ENCODE measurements at places on chromosomes 7 and 10.

GRCh38 chr10:63972949-63973827 is 452.0 kb downstream of the REEP3 start:
- DNase-seq, result no peak

DNA sequence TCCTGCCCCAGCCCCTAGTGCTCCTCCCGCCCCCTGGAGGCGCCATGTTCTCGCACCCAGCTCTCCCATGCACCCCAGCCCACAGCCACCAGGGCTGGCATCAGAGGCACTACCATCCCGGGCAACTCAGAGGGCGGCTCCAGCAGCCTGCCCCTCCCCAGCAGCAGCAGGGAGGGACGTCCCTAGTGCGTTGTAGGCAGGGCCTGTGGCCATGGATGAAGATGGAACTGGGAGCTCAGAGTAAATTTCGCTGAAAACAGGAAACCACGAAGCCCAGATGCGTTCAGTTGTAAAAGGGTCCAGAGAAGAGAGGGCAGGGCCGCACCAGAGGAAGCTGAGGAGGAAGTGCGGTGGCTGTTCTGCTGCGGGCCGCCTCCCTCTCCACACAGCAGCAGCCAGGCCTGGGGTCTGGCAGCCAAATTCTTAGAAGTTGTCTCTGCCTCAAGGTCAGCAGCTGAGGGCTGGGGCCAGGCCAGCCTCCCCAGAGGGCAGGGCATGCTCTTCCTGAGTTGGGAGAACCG is 24.6 kb downstream of the VSIR start:
- DNase-seq, result peak; percentile 94

GRCh38 chr10:46253076-46254006 is 33.5 kb upstream of the ANTXRL start:
- DNase-seq, result no peak

DNA sequence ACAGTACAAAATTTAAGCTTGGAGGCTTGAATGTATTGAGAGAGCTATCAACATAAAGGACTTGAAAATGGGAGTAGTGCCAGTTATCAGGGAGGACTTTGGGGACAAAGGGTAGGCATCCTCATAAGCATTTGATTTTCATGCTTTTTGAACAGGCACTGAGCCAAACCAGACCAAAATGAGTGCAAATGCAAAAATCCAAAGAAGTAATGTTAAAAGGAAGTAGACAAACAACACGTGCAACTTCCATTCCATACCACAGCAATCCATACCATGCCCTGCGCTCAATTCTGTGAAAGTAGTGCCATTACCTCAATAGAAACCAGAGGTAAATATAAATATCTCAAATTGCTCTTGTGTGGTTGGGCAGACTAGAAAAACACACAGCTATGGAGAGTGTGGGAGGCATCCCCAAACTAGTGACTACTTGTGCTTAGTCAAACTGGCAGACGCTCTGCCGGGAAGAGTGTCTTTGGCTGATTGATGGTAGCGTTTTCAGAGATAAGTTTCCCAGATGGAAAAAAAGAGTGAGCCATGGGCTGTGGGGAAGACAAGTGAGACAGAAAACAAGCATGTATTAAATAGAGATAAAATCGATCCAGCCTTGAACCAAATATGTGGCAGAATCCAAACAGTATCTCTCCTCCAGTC is 161.5 kb downstream of the CREB5 start:
- no peak for DNase-seq

GRCh38 chr7:44695756-44696155 is 52.9 kb upstream of the ZMIZ2 start:
- no peak for DNase-seq

GRCh38 chr7:36215457-36215765 is 62.4 kb downstream of the EEPD1 start:
- DNase-seq, result no peak

DNA sequence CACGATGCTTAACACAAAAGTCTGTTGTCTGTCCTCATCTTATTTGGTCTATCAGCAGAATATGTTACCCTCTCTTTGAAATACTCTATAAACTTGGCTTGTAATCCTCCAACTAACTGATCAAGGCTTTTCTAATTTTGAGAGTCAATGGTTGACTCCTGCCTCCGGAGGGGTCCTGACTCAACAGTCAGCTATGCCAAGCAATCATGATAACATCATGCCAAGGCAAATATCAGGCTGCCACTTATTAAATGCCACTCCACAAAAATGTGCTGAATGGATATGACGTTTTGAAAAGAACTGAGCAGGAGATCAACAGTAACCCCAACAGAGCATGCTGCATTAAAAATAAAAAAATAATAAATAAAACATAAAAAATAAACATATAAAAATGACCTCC is 116.1 kb downstream of the PARD3 start:
- no peak for DNase-seq

- no peak for DNase-seq
Measured at GRCh38 chr7:7639847-7640220, 718 bp upstream of the UMAD1 start.

DNA sequence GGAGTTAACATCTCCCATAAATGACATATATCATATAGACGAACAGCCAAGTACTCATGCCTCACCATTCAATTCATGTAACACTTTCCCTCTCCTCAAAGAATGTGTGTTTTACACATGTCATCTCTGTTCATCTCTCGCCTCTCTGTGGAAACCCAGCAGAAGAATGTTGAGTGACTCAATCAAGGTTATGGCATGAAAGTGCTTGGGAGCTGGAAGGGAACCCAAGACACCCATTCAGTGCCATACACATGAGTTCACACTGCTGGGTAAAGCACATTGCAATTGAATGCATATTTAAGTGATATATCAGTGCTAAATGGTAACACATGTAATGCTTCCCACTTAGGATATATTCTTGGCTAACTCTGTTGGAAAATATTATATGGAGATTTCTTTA is 322.9 kb downstream of the PTEN start:
- DNase-seq, result no peak

GRCh38 chr10:13340626-13341376 is 7.3 kb downstream of the SEPHS1 start:
- DNase-seq, result no peak

DNA sequence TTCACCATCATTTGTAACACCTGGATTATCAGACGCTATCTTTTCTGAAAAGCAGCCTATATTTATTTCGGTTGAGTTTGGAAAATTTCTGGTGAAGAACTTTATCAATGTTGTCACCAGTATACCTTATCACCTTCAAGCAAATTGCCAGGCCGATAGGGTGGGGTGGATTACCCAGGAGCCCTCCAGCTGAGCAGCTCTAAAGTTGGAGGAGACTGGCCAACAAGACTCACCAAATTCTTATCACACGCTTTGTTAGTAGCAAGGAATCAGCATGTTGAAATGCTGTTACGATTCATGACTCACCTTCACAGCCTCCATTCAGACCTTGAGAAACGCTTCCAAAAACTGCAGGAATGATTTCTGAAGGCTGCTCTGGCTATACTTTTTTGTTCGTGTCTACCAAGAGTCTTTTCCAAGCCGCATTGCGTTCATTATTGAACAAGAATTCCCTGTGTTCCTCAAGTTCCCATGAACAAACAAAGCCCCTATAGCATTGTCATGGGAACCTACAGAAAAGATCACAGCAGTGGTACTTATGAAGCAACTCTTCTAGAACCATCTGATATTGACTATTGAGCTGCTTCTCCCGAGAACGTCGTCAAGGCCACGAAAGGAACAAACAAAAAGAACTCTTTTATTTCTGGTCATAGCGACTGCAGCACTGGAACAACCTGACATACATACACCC is 291.4 kb downstream of the SFMBT2 start:
- no peak for DNase-seq

GRCh38 chr10:95459446-95460045 is 101.6 kb downstream of the SORBS1 start:
- DNase-seq, result no peak

GRCh38 chr7:148919859-148920258 is 35.8 kb upstream of the EZH2 start:
- DNase-seq, result no peak

GRCh38 chr7:119482209-119482608 is 790.8 kb upstream of the KCND2 start:
- no peak for DNase-seq

DNA sequence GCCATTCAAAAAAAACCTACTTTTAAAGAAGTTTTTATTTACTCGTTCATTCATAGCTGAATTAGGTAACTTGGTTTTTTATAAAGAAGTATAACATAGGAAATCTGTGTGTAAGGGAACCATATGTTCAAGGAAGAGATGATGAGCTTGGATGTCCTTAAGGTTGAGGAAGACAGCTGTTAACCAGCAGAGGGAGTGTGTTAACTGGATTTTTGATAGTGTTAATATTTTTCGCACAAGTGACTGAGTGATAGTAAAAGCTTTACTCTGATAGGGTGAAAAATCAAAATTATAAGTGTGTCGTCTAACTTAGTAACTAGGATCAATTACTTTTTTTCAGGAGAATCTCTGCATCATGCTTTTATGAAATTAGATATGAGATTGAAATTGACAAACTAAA is 134.7 kb downstream of the ARL5B start:
- DNase-seq, result no peak

DNA sequence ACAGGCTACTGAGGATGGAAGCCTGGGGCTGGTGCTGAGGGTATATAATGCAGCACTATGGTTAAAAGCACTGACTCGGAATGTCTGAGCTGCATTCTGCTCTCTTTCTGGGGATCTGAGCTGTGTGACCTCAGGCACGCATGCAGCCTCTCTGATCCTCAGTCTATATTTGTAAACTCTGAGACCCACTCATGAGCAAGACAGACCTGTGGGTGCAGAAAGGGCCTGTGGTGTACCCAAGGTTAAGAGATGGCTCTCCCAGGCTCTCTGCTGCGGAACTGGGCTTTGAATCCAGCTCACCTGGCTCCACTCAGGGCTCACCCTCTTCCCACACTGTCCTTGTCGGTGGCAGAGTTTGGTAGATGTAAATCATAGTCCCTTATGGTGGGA is 89.9 kb downstream of the CHST15 start:
- no peak for DNase-seq

DNA sequence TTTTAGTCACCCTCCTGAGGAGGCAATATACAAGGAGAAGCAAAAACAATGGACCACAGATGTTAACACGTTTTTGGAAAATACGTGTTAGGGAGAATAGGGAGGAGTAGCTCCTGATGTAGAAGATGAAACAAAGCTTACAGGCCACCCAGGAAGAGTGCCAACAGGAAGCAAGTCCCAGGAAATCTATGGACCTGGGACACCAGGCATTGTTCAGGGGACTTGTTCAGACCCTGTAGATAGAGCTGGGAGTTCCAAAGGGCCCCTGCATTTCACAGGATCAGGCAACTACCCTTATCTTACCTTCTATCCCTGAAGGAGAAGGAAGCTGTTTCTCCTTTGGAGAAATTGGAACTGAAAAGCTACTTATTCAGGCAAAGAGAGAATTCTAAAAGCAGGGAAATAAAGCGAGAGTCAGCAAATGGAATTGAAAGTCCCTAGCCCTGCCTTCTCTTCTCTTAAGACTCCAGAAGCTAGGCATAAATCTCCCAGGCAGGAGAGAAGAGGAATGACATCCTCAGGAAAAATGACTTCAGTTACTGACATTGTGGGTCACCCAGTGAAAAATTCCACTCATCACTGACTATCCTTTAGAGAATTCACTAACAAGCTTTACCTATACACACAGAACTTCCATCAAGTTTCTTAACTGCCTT is 77.7 kb upstream of the FAM3C start:
- DNase-seq, result no peak

- DNase-seq, result no peak
Measured at GRCh38 chr10:97682042-97682441, 5.0 kb downstream of the AVPI1 start.

- no peak for DNase-seq
Measured at GRCh38 chr10:6011558-6011957, 34.2 kb upstream of the IL15RA start.

DNA sequence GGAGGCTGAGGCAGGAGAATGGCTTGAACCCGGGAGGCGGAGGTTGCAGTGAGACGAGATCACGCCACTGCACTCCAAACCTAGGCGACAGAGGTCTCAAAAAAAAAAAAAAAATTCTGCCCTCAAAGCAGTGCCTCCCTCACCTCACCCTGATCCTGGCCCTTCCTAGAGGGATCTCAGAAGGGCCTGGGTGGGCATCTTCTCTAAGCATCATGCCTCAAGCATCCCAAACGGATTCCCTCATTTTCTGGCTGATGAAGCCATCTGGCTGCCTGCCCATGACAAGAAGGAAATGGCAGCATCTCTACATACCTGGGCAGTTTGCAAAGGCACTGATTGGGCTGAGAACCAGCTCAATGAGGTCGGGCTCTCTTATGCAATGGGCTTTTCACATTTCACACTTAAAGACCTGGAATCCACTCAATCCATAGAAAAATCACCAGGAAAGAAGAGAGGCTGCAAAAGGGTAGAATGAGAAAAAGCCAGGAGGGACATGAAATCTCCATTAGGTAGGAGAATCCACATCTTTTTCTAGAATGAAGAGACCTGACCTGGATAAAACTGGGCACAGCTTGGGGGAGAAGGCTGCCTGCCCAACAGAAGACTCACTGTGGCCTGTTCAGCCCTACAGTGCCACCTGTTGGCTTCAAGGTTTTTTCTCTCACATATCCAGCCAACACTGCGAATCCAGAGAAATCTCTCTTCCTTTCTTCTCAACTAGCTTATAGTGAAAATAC is 48.1 kb downstream of the PDLIM1 start:
- DNase-seq, result no peak

DNA sequence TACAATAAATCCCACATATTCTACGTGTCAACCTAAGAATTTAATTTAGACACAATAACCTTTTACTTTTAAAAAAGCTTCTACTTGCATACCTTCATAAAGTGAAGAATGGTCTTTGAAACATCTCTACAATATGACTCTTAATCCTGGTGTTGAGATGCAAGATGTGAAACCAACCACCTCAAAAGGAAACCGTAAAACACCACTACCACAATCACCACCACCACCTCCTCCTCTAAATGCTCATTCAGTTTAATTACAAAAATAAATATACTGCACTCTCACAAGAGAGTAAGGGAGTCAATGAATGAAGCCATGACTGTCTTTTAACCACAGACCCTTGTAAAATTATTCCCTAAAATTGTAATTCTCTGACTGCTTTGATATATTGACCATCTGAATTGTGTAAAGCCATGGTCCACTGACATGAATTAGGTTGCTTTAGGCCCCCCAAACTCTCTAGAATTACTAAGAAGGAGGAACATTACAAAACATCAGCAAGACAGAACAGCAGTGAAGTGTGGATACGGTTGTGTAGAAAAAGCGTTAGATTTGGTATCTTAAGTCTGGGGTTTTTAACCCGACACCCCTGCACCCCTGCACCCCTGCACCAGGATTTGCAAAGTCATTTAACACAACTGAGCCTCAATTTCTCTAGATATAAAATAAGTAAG is 171.4 kb downstream of the SFMBT2 start:
- DNase-seq, result no peak

Data from left lung (tissue), 14 donors.